Tibial nerve (tissue), 4 donors: ENCODE measurements at places on chromosomes 1 and 21. TPM values are rescaled to one million over a fixed set of nuclear protein-coding genes. Genes with fewer than 3 reads are reported as not detected.
A peak's percentile ranks its signal among the peaks of the same experiment; 100 is the strongest.

DNA sequence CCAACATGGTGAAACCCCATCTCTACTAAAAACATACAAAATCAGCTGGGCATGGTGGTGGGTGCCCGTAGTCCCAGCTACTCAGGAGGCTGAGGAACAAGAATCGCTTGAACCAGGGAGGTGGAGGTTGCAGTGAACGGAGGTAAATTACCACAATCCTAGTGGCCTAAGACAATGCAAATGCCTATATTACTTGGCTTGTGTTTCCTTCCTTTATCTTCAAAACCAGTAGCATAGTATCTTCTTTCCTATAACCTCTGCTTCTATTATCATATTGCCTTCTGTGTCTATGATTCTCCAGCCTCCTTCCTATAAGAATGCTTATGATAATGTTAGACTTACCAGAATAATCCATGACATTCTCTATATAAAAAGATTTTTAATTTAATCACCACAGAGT is 156.2 kb upstream of the RGS18 start:
- H3K36me3 ChIP-seq: no peaks in the 10 kb centered on the region
- no peak overlapping the region for H3K4me3 ChIP-seq
- no peak overlapping the region for H3K27ac ChIP-seq
- no peaks in the 10 kb centered on the region for H3K4me1 ChIP-seq
- no peak for DNase-seq

GRCh38 chr1:41837691-41838090 is 81.0 kb downstream of the HIVEP3 start:
- H3K36me3 ChIP-seq: no peaks in the 10 kb centered on the region
- H3K4me1 ChIP-seq: no peaks in the 10 kb centered on the region
- DNase-seq: no peak

GRCh38 chr21:44709426-44710293 is 1.7 kb downstream of the TSPEAR start:
- peak; percentile 11 for DNase-seq
- no peak overlapping the region for H3K27ac ChIP-seq
- H3K4me1 ChIP-seq: no peaks in the 10 kb centered on the region
- H3K27me3 ChIP-seq: peaks cover 97% of the 10 kb centered on the region

Gene CDC20
- total RNA-seq: 1.8 TPM
